ENCODE measurements at places on chromosomes 3 and 15.
A peak's percentile ranks its signal among the peaks of the same experiment; 100 is the strongest.

DNA sequence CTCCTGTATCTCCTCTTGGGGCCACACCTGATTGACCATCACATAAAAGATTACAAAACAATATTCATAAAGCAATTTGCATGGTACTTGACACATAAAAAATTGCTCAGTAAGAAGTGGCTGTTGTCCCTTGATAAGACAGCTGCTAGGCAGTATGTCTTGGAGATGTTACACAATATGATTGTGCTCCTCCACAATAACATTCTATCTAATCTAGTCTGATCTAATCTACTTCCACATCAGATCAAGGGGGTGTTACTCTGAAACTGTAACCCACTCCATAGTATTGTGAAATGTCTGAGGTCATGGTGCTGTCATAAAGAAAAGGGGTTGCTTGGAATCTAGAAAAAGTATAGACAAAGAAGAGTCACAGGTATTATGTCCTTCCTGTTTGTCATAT, 23.4 kb upstream of the AQP9 start:
- DNase-seq: no peak

DNA sequence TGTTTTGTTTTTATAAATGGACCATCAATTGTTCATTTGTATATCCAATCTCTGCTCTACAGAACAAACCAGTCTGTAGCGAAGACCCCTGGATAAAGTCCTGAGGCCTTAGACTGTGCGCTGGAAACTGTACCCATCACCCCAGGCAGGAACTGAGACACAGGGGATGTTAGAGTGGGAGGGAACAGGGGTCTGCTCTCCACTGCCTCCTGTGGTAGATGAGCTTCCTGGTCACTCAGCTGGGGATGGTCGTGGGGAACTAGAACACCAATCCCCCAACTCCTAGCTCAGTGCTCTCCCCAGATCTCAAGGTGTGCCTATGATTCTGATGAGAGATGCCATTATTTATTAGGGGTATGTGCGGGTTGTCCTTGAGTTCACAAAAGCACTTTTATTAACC, 340.2 kb upstream of the IGF1R start:
- no peak for DNase-seq

GRCh38 chr3:154123906-154124305, 2.7 kb downstream of the ARHGEF26 start:
- no peak for DNase-seq

DNA sequence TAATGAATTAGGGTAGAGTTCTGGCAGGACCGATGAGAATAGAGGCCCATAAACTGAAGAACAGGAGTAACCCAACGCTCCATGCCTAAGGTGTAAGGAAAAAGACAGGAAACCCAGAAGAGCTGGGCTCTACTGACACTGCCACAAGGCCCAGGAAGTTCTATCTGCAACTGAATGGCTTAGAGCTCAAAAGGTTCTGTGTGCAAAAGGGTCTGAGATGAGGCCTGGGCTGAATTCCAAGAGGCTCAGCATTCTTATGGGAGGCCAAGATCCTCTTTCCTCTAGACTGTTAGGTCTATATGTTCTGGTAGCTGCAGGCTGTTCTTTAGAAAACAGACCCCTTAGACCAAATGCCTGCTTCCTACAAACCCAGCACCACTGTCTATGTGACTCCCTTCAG, 30.5 kb upstream of the PRSS50 start:
- DNase-seq: no peak

- DNase-seq: no peak
These were observed 1.2 kb downstream of the STIMATE start for GRCh38 chr3:52896151-52896550.

DNA sequence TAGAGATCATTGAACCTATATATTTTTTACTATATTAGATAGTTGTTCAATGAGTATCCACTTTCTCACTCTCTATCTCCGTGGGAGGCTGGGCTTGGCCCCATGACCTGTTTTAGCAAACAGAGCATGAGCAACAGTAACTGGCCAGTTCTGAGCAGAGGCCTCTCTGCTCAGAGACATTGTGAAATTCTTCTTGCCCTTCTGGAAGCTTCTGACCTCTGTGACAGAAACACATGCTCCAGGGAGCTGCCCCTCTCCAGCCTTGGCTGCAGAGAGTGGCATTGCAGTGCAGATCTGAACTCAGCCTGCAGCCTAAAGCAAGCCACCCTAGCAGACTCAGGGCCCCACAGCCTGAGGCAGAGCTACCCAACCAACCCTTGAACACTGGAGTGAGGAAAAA, 20.5 kb downstream of the FAM240A start:
- no peak for DNase-seq

- no peak for DNase-seq
These were observed 152.3 kb downstream of the ITPR1 start for GRCh38 chr3:4645468-4645867.

DNA sequence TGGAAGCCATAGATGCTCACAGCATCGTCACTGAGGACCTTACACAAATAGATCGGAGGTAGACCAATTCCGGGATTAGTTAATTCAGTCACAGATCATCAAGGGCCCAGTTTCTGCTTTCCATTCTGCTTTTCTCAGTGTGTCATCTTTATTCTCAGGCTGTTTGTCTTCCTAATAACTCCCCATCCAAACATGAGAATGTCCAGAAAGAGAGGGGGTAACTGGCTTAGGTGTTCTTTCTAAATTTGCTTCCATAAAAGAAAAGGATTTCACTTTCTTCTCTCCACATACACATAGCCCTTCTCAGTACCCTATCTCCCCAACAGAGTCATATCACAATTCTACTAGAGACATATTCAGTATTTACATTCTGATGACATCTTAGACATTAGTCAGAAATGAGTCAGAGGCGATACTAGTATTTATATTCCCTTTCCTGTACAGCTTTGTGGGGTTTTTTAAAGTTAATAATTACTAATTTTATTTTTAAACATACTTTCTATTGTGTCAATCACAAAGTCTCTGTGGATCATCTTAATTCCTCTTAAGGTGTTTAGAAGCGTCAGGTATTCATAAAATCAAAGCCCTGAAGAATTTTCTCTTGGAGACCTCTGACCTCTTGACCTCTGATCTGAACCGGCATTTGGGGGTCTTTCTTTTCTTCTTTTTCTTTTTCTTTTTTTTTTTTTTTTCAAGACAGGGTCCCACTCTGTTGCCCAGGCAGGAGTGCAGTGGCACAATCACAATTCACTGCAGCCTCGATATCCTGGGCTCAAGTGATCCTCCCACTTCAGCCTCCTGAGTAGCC, 24.3 kb upstream of the IL12A start:
- no peak for DNase-seq

GRCh38 chr15:53212785-53213184, 422.6 kb upstream of the ONECUT1 start:
- no peak for DNase-seq

GRCh38 chr15:73624530-73624929, 8.7 kb downstream of the NPTN start:
- no peak for DNase-seq

DNA sequence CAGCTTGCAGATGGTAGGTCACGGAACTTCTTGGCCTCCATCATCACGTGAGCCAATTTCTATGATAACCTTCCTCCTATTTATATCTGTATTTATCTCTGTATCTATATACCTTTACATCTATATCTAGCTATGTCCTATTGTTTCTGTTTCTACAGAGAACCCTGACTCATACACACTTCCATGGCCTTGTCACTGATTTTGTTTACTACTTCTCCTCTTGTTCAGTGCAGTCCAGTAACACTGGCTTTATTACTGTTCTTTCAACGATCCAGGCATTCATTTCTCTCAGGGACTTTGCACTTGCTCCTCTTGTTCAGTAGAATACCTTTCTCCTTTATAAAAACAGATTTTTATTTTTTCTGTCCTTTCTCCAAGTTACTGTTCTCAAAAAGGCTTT, 937.0 kb upstream of the ALCAM start:
- DNase-seq: no peak

- no peak for DNase-seq
These were observed 29.4 kb downstream of the PGPEP1L start for GRCh38 chr15:98978153-98978552.

GRCh38 chr15:80605591-80606150, 89.4 kb upstream of the ABHD17C start:
- no peak for DNase-seq

DNA sequence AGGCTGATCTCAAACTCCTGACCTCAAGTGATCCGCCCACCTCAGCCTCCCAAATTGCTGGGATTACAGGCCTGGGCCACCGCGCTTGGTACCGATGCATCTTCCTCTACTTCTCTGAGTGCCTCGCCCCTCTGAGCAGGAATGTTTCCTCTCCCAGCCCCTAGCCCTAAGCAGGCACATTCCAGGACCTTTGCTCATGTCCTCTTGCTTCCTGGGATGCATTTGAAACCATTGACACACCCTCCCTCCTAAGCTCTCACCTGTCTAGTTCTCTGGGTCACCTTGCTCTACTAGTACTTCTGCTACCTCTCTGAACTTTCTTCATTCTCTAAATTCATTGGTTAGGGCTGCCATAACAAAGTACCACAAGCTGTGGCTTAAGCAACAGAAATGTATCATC, 17.9 kb upstream of the UACA start:
- no peak for DNase-seq

DNA sequence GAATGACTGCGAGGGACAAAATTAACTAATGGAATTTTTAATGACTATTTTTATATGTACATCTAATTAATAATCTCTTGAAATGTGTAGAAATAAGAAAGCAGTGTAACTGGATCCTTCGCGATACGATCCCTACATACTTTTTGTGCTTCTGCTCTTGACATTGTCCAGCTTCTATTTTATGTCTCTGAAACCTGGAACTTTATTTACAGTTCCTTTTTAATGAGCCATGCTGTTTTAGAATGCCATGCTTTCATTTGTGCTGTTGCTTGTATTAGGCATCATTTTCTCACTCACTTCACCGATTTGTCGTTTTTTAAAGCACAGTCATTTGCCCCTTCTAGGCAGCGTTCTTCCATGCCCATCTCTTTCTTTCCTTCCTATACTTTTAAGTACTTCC, 301.3 kb downstream of the EDEM1 start:
- no peak for DNase-seq

GRCh38 chr15:63046917-63047760, 4.6 kb downstream of the TPM1 start:
- DNase-seq: no peak

DNA sequence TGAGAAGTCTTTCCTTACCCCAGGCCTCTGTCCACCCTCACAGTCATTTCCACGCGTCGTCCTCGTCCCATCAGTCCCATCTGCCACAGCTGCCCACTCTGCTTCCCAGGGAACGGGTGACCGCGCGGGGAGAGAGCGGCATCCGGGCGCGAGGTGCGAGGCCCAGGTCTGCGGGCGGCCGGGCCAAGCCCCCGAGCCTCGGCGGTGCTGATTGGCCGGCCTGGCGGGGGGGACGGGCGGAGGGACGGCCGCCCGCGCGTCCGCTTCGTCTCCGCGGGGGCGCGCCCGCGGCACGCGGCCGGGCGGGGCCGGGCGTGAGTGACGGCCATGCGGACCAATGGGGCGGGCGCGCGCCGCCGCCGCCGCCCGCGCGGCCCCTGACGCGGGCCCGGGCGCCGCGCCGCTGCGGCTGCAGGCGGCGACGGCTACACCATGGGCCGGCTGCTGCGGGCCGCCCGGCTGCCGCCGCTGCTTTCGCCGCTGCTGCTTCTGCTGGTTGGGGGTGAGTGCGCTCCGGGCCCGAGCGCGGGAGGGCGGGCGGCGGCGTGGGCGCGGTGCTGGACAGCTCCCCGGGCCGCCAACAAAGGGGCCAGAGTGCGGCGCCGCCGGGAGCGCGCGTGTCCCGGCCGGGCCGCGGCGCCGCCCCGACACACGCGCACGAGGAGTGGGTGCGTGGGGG, at the start of gene PODXL2:
TSS of gene PODXL2 (plus strand) at position 398 of the 679 bp plus-strand sequence. CDS start at position 433, 35 bp downstream.
- DNase-seq: peak; percentile 24

DNA sequence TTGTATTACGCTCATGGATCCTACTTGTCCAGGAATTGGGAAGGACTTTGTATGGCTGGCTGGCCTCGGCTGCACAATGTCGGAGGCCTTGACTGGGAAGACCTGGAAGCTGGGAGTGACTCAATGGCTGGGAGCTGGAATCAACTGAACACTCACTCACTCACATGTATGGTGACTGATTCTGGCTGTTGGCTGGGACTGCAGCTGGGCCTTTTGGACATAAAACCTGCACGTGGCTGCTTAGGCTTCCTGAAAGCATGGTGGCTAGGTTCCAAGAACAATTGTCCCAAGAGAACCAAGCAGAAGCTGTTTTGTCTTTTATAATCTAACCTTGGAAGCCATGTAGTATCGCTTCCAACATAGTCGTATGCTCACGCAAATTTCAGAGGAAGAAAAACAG, 38.0 kb upstream of the CMTM8 start:
- no peak for DNase-seq
